ENCODE measurements at places on chromosomes 7 and 10.
A peak's percentile ranks its signal among the peaks of the same experiment; 100 is the strongest.

- DNase-seq, result no peak
These were observed 9.7 kb downstream of the ZYX start for GRCh38 chr7:143390773-143391317.

DNA sequence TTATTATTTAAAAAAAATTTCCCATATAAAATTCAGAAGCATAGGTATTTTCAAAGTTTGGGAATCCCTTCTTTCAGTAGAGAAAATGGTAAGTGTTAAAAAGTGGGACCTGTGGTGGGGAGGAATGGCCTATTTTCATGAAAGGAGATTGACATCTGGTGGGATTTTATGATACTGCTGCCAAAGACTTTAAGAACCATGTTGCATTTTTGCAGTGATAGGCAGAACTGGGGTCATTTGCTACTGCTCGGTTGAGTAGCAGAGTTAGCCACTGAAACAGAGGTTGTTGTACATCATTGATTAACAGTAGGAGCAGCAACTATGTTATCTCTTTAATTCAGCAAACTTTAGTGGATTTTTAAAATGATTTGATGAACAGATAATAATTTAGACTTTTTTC is 4.4 kb downstream of the BICC1 start:
- DNase-seq, result no peak

- no peak for DNase-seq
These were observed 62.2 kb upstream of the FAM20C start for GRCh38 chr7:130222-130572.

DNA sequence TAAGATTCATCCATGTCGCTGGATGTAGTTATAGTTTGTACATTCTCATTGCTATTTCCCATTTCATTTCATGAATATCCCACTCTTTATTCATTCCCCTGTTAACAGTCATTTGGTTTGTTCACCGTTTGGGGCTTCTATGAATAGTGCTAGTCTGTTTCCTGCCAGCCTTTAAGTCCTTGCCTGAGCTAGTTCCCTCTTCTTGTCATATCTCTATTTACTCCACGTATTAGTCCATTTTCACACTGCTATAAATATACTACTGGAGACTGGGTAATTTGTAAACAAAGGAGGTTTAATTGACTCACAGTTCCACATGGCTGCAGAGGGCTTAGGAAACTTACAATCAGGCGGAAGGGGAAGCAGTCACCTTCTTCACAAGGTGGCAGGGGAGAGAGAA is 56.2 kb downstream of the PLCE1 start:
- no peak for DNase-seq

GRCh38 chr10:102710609-102711008 is 3.6 kb downstream of the ARL3 start:
- DNase-seq, result no peak

DNA sequence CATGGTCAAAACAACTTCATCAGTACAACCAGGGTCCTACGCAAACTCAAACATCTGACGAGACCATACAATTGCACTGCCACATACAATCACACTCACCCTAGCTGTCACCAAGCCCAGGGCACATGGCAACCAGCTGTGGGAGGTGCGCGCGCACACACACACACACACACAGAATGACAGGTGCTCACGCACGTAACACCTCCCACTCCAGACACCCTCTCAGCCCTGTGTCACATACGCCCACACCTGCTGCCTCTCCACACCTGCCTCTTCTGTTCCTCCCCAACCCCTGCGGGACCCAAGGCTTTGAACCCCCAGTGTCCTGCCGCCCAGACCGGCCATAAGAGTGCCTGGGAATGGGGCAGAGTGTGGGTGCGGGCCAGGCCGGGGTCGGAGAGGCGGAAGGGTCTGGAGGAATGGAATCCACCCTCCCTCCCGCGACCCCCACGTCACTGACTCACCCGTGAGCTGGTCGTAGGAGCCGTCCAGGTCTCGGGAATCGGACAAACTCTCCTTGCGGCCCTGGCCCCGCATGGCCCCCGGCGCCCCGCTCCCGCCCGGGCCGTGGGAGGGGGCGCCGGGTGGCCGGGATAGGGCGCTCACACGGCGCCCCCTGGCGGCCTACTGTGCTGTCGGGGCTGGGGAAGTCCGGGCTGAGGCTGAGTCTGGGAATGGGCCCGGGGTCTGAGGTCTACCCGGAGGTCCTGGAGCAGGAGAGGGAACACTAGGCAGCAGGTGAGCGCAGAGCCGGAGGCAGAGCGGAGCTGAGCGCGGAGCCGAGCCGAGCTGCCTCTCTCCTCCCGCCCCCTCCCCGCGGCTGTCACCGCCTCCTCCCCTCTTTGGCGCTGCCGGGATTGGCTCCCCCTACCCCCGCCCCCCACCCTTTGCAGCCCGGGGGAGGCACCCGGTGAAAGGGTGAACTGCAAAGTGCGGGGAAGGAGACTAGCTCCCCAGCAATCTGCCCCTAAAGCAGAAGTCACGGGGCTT is at the start of gene KCNIP2:
Gene KCNIP2, minus strand, starts transcription at position 769 of the 990 bp plus-strand sequence. Its CDS starts 232 bp downstream, at position 537.
- peak; percentile 71 for DNase-seq

- no peak for DNase-seq
These were observed 13.0 kb downstream of the PALD1 start for GRCh38 chr10:70491614-70492013.

GRCh38 chr7:48847917-48848316 is 76.4 kb upstream of the CDC14C start:
- DNase-seq, result no peak

Data from NCI-H526 (cell line).